Retinal pigment epithelial cell (primary cell): ENCODE measurements at places on chromosomes 7 and 10.

DNA sequence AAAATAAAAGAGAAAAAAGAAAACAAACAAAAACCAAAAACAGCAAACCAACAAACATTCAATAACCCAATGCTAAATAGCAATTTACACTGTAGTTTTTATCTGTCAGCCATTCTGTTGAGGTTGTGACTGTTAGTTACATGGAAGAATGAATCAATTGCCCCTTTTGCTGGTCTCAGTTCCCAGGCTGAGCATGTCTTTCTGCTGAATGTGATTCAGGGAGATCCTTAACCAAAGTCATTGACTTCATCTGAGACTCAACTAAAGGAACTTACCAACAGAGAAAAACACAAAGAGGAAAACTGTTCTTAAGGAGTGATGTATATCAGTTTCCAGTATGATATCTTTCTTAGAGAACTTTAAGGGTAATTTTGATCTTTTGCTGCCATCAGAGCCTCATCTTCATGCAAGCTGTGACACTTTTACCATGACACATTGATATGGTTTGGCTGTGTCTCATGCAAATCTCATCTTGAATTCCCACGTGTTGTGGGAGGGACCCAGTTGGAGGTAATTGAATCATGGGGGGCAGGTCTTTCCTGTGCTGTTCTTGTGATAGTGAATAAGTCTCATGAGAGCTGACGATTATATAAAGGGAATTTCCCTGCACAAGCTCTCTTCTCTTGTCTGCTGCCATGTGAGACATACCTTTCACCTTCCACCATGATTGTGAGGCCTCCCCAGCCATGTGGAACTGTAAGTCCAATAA lies 469.8 kb downstream of the KIF20B start:
- DNase-seq = no peak

- DNase-seq = no peak
Measured at GRCh38 chr7:155857141-155857540, 44.9 kb upstream of the SHH start.

DNA sequence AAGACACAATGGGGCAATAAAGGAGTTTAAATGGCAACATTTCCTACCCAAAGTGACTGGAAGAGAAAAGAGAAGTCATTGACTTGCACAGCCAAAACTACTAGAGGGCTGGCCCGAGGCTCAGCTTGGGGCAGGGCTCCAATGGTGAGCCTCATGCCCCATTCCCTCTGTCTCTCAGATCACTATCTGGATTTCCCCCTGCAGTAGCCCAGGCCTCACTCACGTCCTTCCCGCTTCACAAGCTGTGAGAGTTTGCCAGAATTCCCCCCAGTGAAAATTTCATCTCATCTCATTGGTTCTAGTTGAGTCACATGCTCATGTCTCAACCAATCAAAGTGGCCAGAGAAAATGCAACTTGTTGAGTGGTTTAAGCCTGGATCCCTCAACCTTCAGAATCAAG lies 181.3 kb downstream of the WDR11 start:
- DNase-seq = no peak

DNA sequence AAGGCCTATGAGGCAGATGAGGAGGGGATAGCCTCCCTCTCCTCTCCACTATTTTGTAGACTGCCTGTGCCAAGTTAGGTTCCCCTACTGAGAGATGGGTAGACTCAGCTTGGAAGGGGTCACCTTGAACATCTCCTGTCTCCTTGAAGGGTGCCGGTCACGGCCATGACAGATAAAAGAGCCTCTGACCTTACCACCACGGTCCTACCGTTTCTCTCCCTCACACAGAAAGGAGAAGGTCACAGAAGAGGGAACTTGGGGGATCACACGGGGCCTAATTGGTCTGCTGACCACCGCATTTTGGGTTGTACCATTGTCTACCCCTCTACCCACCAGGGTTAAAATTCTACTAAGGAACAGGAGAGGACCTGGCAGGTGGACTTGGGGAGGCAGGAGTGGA lies 17.0 kb downstream of the PRSS2 start:
- no peak for DNase-seq

GRCh38 chr10:113006656-113007342 lies 56.8 kb downstream of the TCF7L2 start:
- DNase-seq = no peak

DNA sequence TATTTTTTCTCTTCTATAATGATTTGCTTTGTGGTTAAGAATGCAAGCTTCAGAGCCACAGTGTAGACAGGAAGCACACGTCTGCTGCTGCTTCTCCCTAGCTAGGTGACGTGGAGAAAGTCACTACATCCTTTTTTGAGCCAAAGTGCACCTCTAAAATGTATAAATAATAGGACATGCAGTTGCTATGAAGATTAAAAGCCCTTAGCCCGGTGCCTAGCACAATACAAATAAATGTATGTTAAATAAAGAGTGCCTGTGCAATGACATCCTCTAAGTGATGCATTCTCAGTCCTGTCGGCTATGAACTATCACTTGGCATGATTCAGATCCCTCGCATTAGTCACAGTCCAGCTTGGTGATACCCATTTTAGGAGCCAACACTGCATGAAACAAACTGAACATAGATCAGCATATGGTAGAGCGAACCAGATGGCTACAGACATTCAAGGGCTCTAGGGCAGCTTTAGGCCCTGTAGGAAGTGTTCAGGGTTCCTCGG lies 4.8 kb upstream of the TRDMT1 start:
- DNase-seq = no peak

- DNase-seq = no peak
Measured at GRCh38 chr7:91579837-91580236, 300.7 kb downstream of the MTERF1 start.

GRCh38 chr10:6470894-6471618 lies 109.0 kb downstream of the PRKCQ start:
- DNase-seq = no peak

GRCh38 chr10:124713679-124714255 lies 30.4 kb downstream of the FAM53B start:
- no peak for DNase-seq

GRCh38 chr10:110860576-110861241 lies 11.0 kb upstream of the PDCD4 start:
- no peak for DNase-seq

DNA sequence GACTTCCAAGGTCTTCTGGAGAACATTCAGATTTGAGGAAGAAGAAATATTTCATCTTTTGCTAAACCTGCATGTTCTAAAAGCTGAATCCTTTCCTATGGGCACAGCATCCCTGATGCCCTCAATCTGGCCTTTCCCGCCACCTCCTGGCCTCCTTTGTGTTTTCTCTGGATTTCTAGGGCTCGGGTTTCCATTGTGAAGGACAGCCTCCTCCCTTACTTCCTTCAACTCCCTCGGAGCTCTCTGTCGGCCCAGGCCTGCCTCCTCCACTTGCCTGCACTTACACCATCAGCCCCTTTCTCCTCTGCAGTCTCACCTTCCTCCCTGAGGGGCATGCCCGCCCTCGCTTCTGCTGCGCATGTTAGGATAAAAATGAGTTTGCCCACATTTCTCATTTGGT lies 75.4 kb downstream of the WIPF3 start:
- no peak for DNase-seq

DNA sequence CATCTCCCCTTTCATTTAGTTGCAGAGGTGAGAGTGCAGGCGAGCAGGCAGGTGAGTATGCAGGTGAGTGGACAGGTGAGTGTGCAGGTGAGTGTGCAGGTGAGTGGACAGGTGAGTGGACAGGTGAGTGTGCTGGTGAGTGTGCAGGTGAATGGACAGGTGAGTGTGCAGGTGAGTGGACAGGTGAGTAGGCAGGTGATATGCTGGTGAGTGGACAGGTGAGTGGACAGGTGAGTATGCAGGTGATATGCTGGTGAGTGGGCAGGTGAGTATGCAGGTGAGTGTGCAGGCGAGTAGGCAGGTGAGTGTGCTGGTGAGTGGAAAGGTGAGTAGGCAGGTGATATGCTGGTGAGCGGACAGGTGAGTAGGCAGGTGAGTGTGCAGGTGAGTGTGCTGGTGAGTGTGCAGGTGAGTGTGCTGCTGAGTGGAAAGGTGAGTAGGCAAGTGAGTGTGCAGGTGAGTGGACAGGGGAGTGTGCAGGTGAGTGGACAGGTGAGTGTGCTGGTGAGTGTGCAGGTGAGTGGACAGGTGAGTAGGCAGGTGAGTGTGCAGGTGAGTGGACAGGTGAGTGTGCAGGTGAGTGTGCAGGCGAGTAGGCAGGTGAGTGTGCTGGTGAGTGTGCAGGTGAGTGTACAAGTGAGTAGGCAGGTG lies 165.6 kb downstream of the ADARB2 start:
- no peak for DNase-seq

DNA sequence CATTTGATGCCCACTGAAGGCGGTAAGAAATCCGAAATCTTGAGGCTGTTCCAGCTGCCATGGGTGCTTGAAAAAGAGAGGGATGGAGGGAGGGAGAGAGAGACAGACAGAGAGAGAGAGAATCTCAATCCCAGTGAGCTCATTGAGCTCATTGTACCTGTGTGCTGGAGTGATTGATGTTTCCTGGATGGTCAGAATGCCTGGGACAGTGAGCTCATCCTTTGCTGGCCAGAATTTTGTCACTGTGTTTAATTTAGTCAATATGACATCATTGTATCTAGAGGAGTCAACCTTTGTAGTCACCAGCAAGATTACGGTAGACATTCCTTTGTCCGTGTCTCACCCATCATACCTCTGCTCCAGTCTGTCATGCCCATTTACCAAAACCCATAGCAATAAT lies 625.4 kb upstream of the POM121L12 start:
- no peak for DNase-seq

DNA sequence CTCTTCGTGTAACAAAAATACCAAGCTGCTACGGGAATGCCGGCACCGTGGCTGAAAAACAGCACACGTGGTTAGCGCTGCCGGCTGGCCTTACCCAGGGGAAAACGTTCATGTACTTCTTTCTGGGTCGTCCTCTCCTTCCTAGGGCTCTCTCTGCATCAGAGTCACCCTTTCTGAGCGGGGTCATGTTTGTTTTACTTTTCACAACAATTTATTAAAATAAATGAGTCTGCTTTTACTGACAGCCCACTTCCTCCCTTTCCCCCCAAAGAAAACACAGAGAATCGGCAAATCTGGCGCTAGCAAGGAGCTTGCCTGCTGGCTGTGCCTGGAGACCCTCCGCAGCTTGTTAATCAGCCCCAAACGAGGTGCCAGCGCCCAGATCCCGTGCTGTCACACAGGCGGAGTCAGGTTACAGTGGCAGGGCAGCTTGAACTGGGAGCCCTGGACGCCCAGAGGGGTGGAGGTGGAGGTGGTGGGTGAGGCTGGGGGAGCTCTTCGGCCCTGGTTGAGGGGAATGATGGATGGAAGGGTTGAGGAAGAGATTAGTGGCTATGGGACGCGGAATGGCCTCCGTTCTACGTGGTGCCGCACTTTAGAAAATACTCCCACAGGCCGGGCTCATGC lies 162.2 kb upstream of the TNS3 start:
- no peak for DNase-seq

- no peak for DNase-seq
Measured at GRCh38 chr7:137657476-137658189, 189.1 kb downstream of the DGKI start.

GRCh38 chr10:74690393-74690792 lies 136.0 kb upstream of the KAT6B start:
- DNase-seq = no peak

GRCh38 chr10:88981435-88981834 lies 9.2 kb upstream of the FAS start:
- DNase-seq = no peak

GRCh38 chr10:70119623-70120022 lies 13.0 kb downstream of the AIFM2 start:
- no peak for DNase-seq

GRCh38 chr10:99560277-99561126 lies 27.8 kb downstream of the NKX2-3 start:
- peak; percentile 6 for DNase-seq

DNA sequence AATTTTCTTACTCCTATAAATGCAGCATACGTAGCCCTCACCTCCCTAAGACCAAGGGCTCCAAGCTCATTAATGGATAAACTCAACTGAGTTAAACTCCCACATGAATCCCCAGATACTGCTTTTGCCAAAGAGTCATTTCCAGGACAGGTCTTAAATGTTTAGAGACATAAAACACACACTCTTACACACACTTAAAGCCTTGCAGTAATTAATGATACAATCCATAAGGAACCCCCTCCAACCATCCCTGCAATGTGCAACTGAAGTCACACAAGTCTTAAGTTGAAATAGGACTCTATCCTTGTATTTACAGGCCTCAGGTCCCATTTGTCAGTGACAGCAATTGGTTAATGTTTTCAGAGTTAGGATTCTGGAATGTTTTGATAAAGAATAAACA lies 194.1 kb downstream of the FANK1 start:
- DNase-seq = no peak

- no peak for DNase-seq
Measured at GRCh38 chr10:4170633-4171314, 385.8 kb upstream of the KLF6 start.

DNA sequence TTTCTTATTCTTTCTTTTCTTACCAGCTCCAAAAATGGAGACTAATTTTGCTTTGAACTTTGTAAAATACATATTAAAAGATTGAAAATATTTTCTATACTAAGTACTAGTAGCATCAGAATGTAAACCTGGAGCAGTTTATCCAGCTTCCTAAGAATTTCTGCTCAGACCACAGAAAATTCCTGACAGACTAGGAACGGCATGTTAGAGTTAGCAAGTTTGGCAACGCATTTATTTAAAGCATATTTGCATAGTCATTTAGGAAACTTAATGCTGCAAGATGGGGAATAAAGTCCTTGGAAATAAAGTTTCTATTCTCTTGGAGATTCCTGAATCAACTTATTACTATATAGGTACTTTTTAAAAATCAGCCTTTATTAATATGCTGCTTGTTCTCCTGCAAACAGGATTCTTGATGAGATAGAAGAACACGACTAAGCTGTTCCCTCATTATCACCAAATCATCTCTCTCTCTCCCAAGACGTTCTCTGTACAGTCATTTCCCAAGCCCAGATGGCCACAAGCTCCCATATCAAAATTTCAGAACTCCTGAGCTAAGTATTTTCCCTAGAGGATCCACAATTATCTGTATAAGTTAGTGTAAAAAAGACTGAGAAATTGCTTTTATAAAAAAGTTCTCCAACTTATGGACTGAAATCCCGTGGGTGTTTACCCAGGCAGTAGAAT lies 305.8 kb upstream of the NEBL start:
- DNase-seq = no peak

- no peak for DNase-seq
Measured at GRCh38 chr10:43292755-43293676, 26.2 kb upstream of the RASGEF1A start.

GRCh38 chr7:44917465-44917864 lies 32.1 kb upstream of the PURB start:
- no peak for DNase-seq

GRCh38 chr7:106309362-106309761 lies 24.6 kb upstream of the NAMPT start:
- no peak for DNase-seq

- no peak for DNase-seq
Measured at GRCh38 chr7:73721377-73721817, 1.9 kb upstream of the STX1A start.
